ENCODE measurements at places on chromosomes 13 and 19. TPM values are rescaled to one million over a fixed set of nuclear protein-coding genes. Genes with fewer than 3 reads are reported as not detected.
A peak's percentile ranks its signal among the peaks of the same experiment; 100 is the strongest.

Gene JAK3
- total RNA-seq: 5.7 TPM

Gene CNOT3
- 76.7 TPM for total RNA-seq

Gene PGLYRP2
- not detected for total RNA-seq

Gene CBY2
- not detected for total RNA-seq

Gene ZNF225
- 2.8 TPM for total RNA-seq

Gene ATP8A2
- not detected for total RNA-seq

Gene IRGC
- not detected for total RNA-seq

Gene GET3
- total RNA-seq: 77.6 TPM

GRCh38 chr13:39039041-39039440 lies 785 bp downstream of the NHLRC3 start:
- DNase-seq: no peak

DNA sequence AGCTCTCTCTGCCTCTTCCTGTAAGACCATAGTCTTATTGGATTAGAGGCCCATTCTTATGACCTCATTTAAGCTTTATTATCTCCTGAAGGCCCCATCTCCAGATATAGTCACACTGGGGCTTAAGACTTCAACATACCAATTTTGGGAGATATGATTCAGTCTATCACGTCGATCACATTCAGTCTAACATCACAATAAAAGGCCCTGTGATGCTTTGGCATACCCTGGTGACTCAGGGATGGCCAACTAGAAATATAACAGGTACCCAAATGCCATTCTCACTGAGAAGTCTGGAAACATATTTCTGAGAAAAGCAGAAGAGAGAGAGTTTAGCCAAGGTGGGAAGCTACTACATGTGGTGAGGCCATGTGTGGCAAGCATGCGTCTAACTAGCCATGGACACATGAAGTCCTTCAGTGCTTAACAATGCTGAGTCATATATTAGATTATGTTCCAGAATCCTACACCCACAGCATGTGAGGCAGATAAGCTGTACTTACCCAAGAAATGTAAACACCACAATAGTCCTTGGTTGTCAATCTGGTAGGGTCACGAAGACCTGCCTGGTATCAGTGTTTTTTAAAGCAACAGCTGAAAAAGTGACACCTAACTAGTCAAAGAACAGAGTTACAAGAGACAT lies 485.1 kb downstream of the FOXO1 start:
- DNase-seq: no peak

DNA sequence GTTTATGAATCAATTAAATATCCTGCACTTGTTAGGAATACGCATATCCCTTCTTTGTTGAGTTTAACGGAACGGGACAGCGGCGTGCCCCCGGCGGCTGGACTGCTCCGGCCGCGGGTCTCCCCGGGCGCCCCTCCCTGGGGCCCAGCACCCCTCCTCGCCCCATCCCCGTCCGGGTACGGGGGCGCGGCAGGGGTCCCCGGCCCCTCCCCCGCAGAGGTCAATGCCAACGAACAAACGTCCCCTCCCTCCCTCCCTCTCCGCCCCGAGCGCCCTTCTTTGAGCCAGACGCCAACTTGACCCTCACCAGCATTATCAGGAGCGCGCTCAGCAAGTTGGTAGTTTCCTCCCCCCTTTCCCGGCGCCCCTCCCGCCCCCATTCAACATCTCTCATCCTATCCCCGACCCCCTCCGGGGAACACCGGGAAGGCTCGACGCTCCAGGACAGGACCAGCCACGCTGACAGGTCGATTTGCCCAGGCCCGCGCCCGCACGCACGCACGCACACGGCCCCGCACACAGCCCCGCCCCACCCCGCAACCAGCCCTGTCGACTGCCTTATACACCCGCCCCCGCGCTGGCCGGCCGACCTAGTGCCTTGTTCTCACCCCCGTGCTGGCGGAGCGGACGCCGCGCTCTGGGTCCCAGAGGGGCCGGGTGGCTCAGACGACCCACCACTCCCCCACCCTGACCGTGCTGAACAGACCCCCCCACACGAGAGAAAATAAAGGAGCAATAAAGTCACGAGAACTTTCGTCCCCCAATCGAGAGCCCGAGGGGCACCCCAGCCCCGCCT lies 5.0 kb downstream of the LYL1 start:
- no peak for DNase-seq

DNA sequence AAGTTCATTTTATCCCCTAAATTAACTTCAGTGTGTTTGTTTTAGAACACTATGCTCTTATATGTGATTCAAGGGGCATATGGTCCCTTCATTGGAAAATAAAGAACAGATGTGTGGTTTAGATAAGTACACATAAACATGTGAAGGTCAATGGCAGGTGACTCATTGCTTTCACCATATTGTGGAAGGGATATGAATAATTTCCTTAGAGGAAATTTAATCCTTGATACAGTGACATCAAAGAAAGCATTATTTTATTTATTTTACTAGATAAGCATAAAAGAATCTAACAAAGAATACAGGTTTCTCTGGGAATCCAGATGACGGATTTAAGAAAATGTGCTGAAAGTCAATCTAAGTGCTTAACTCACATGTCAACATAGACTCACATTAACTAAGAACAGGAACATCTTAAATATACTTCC lies 373.5 kb downstream of the KCTD12 start:
- DNase-seq: no peak

- DNase-seq: peak; percentile 85
Observed at GRCh38 chr19:19224852-19225494, 13.2 kb downstream of the NCAN start.

DNA sequence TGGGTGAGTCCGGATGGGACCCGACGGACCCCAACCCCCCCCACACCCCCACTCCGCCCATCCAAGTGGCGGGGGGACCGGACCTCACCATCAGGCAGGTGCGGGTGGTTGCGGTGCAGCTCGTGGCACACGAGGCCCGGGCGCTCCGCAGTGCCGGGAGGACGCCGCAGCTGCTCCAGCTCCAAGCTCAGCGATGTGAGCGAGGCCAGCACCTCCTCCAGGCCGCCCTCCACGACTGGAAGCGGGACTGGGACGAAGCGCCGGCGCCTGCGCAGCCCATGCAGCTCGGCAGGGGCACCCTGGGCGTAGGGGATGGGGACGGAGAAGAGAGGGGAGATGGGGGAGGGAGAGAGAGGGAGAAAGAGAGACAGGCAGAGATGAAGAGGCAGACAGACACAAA lies 30.1 kb upstream of the OLFM2 start:
- DNase-seq: no peak

DNA sequence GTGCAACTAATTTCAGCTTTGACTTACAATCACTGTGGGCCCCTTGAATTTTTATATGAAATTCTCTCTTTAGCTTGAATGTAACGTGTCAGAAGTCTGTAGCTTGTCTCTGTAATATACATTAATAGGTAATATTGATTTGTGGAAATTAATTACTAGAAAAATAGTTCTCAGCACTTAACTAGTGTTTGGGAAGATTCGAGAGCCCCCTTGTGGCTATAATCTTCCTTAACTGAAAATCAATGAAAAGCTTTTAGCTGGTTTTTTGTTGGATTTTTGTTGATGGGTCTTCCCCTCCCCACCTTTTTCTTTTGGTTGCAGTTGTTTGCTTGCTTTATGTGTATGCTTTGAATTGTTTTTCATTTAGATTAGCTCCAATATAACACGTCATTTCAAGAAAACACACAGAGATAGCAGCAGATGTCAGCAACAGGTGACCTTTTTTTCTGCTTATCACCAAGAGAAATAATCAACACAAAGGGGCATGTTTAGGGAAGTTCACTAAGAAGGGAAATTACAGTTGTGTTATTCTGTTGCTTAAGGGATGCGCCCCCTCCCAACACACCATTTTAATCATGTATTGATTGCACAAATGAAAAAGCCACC lies 176.8 kb downstream of the OXGR1 start:
- DNase-seq: peak; percentile 37

DNA sequence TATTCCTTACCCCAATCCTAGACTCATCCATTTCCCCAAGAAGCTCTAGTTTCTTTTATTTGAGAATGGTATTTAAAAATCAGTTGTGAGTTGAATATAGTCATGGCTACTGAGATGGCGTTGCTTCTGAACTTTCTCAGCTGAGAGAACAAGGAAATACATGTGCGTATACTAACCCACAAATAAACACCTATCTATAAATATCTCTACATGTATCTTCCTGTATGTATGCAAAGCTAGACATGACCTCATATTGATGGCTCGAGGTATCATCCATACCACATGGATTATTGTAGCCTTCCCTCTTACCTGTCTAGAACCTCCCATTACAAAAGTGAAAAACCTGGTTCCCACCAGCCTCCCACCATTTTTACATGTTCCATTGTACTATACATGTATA lies 141.0 kb downstream of the UFM1 start:
- no peak for DNase-seq

GRCh38 chr19:3491396-3492119 lies 8.3 kb upstream of the SMIM44 start:
- DNase-seq: no peak

DNA sequence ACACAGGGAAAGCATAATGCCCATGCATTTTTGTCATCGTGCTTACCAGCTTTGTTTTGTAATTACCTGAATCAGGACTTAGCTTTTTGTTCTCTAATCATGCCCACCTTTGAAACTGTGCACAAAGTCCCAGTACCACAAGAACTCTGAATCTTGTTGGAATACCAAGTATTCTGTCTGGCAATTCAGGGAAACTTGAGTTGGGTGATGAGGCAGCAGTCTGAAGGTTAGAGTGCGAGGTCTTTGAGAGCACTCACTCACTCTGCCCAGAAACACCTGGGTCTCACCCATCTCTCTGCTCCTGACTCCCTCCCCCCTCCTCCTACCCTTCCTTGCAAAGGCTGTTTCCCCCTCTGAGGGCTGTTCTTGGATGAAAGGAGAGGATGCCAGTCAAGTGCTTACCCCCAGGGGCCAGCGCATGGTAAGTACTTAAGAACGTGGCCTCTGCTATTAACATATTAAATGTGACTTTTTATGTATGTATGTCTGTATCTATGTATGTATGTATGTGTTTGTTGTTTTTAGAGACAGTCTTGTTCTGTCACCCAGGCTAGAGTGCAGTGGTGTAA lies 22.4 kb downstream of the SIPA1L3 start:
- DNase-seq: no peak

GRCh38 chr13:74187564-74187963 lies 53.4 kb upstream of the KLF12 start:
- DNase-seq: no peak

DNA sequence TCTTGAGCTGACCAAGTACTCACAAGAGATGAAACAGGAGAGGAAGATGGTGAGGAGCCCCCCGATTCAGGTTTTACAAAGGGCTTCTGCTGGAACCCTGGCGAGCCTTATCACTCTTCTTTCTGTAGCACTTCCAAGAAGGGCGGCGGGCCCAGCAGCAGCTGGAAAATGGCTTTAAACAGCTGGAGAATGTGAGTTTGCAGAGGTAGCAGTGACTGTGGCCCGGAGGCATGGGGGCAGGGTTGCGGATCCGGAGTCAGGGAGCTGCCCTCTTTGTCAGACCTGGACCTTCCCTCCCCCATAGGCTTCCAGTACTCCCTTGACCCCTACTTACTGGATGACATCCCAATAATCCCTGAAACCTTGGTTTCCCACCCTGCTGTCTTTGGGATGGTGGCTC lies 3.6 kb downstream of the TRIP10 start:
- no peak for DNase-seq

DNA sequence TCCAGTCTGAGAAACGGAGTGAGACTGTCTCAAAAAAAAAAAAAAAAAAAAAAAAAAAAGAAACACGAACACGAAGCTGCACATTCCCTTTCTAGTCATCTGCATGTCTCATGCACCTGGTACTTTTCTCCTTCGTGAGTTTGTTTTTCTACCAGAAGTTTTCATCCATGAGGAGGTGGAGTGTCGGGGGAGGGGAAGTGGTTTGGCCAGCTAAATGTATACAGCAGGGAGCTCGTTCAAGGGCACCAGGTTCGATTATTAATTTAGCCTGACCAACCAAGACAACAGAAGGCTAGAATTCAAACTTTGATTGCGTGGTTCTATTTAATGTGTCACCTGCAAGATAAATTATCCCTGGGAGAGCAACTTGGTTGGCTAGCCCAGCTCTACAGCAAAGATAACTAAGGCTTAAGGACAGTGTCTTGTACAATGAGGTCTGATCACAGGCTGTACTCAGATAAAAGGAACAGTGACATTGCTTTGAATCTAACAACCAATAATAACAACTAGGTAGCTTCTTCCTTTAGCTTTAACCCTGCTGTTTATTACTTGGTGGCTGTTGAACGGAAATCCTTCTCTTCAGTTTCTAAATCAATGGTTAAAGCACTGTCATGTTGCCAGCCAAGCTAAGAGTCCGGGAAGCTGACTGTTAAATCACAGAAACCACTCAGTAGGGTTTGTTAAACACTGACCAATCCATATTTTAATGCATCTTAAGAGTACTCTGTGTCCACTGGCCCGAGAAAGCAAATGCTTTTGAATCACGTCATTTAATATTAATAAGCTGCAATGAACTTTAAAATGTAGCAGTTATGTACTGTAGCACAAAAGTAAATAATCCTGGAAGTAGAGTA lies 98.4 kb upstream of the STARD13 start:
- DNase-seq: no peak

DNA sequence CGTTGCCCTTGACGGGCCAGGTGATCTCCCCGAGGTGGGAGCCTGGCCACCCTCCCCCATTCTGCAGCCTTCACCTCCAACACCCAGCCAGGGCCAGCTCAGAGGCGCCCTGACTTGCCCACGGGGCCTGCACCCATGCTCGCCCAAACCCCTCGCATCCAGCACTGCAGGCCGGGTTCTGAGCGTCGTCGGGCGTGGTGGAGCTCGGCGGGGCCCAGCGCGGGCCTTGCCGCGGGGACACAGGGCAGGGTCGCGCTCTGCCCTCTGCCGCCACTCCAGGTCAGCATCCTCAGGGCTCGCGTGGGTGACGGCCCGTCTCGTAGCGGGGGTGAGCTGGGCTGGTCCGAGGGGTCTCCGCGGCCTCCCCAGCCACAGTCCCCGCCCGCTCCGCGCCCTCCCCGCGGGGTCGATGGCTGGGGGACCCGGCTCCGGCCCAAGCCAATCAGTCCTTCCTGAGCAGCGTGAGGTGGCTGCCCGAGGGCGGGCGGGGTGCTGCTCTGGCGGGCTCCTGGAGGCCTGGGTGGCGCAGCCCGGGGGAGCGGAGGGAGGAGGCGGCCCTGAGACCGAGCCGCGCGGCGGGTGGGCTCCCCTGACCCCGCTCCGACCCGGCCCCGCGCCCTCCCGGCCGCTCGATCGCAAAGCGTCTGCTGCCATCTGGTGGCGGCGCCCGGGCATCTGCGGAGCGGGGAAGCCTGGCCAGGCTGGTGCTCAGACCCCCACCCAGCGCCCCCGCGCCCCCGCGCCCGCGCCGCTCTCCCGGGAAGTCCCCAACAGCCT lies 61.4 kb downstream of the CCNE1 start:
- no peak for DNase-seq

GRCh38 chr19:1206864-1207450 lies 1.4 kb downstream of the STK11 start:
- DNase-seq: no peak

DNA sequence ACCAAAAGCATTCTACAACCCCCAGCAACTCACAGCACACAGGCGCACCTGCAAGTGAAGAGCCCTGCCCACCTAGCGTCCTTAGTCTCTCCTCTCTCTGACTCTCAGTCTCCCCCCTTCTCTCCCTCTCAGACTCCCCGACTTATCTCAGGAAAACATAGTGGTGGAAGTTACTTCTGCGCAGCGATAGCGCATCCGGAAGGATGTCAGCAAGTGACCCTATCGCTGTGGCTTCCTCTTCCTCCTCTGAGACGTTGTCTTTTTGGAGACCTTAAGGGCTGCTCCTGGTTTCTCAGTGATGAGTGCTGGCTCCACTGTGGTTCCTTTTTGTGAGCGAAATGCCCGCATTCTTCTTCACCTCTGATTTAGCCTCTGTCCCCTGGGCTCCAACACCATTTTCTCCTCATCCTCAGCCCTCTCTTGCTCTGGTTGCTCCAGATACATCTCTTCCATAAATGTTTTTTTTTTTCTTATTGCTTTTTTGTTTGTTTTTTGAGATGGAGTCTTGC lies 1.4 kb upstream of the YIF1B start:
- no peak for DNase-seq

GRCh38 chr13:113846636-113847318 lies 17.1 kb downstream of the GAS6 start:
- no peak for DNase-seq
